ENCODE measurements at places on chromosomes 11 and 22.

DNA sequence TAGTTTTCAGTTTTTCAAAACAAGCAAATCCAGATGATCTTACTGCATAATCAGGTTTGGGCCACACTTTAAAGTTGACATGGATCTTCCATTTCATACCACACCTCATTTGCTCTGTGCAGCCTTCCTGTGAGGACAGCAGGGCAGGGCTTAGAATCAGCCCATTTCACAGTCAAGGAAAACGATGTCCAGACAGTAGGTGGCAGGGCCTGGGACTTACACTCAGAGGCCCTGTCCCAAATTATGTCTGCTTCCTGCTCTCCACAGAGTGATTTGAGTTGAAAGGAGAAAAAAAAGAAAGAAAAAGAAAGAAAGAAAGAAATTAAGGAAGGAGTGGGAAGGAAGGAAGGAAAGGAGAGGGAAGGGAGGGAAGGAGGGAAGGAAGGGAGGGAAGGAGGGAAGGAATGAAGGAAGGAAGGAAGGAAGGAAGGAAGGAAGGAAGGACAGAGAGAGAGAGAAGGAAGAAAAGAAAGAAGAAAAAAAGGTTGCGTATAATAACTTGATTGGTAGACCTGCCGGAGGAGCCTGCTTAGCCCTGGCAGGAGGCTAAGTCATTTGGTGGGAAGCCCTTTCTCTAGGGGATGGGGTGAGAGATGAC, 23.6 kb downstream of the TSKU start:
- DNase-seq: no peak

DNA sequence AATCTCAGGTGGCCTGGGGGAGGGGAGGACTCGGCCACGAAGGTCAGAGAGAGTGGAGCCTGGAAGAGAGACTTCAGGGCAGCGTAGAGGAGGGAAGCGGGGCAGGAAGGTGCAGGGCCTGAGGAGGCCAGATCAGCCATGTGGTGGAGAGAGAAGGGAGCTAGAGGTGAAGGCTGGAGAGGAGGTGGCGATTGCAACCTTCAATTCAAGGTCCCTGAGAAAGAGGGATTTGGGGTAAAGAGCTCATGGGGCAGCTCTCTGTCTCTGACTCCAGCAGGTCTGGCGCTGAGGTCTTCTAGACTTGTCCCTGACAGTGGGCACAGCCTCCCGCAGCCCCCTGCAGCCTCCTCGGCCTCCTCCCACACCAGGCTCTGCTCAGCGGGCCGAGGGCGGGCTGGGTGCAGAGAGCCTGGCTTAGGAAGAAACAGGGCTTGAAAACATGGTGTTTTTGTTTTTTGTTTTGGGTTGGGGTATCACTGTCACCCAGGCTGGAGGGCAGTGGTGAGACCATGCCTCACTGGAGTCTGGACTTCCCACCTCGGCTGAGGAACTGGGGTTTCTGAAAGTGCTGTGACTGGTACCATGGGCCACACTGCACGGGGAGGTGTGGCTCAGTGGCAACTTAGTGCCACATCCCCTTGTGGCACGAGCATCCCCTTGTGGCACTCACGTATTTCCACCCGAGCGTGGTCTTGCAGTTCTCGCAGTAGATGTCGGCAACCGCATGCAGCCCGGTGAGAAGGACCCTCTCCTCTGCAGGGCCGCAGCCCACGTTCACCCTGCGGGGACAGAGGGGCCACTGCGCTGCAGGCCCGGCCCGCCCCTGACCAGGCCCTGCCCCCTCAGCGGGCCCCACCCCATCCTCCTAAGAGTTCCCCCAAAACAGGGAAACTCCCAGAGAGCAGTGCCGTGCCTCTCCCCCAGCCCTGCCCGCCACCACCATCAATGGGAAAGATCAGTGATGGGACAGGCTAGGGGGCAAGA, 32.6 kb downstream of the YPEL1 start:
- DNase-seq: no peak

DNA sequence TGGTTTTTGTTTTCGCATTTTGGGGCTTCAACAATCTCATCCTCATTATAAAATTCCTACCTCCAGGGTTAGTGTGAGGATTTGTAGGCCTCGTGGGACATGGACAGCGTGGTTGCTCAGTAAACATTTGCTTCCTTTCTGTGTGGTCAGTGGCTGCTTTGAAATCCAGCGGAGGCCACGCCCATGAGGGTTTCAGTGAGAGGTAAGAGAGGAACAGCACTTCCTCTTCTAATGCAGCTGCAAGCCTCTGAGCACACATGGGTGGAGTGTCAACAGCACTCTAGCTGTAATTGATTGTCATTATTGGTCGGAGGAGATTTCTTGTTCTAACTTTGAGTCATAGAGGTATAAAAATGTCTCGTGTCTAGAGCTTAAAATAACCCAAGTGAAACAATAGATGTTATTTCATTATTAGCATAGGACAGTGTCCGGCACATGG, 6.0 kb upstream of the ARHGAP42 start:
- peak; percentile 58 for DNase-seq

DNA sequence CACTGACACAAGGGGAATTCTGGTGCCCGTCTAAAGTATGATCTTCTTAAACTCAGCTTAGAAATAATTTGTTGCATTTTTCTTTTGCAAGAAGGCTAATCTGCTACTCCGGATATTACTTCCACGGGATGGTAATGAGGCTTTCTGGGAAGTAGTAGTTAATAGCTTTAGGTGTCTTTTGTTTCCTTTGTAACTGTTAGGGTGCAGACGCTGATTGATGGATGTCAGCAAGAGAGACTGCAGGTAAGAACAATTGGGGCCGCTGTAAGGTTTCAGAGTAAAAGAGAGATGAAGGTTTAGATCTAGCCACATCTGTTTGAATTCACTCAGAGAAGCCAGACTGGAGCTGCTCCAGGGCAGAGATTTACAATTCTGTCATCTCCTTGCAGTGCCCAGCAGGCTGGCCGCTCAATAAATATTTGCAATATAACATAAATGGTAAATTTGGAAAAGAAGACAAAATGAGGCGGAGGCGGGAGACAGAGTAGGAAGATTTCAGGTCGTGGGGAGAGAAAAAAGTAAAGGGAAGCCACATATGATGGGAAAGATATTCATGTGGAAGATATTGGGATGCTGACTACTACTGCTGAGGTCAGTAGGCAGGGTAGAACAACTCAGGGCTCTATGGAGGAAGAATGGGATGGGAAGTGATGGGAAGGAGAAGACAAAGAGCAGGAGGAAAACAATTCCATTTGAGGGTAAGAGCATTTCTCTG, 320.5 kb downstream of the AASDHPPT start:
- no peak for DNase-seq

GRCh38 chr11:70031631-70032469, 46.3 kb upstream of the ANO1 start:
- no peak for DNase-seq

DNA sequence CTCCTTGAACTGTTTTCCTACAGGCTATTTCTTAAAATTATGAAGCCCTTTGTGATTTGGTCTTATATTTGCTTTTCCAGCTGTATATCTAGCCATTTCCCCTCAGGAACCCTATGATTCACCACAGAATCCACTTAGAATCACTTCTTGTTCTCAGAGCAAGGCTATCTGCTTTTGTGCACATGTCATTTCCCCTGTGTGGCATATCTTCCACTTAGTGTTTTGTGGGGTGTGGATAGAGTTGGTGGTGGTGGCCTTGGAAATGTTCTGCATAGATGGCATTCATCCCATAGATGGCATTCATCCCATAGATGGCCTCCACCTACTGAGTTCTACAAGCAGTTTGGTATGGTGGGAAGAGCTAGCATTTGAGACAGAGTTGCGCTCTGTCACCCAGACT, 44.7 kb downstream of the SWAP70 start:
- no peak for DNase-seq

GRCh38 chr11:130180491-130180890, 20.9 kb downstream of the ST14 start:
- no peak for DNase-seq

GRCh38 chr11:16612566-16613261, 125.7 kb upstream of the C11orf58 start:
- DNase-seq: no peak

GRCh38 chr11:44950625-44951476, at the start of gene TP53I11:
TP53I11 (minus strand) TSS chr11:44950883; CDS start chr11:44938335, 12,548 bp downstream.
- peak; percentile 74 for DNase-seq

GRCh38 chr22:28883917-28884746, 760 bp downstream of the ZNRF3 start:
- peak; percentile 40 for DNase-seq

DNA sequence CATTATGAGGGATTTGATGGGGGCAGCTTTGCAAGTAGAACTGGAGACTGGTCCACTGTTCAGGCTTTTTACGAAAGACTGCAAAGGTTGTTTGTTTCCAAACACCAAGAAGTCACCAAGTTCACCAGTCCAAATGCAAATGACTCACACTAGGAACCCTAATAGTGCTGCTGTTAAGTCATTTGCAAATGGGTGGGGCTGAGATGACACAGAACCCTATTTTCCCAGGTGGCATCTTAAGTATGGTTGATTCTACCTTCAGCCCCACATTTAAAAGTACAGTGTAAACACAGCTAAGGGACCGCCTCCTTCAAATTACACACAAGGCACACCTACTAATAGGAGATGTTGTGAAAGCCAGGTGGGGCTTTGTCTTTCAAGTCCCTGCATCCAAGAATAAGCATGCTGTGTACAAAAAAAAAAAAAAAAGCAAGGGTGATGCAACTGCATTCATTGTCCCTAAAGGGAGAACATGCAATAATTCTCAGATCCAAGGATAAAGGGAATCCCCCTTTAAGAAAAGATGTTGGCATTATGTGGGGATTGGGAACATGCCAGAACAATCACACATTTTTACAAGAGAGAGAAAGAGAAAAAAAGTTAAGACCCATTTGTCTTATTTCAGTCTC, 27.3 kb downstream of the BDNF start:
- DNase-seq: no peak

DNA sequence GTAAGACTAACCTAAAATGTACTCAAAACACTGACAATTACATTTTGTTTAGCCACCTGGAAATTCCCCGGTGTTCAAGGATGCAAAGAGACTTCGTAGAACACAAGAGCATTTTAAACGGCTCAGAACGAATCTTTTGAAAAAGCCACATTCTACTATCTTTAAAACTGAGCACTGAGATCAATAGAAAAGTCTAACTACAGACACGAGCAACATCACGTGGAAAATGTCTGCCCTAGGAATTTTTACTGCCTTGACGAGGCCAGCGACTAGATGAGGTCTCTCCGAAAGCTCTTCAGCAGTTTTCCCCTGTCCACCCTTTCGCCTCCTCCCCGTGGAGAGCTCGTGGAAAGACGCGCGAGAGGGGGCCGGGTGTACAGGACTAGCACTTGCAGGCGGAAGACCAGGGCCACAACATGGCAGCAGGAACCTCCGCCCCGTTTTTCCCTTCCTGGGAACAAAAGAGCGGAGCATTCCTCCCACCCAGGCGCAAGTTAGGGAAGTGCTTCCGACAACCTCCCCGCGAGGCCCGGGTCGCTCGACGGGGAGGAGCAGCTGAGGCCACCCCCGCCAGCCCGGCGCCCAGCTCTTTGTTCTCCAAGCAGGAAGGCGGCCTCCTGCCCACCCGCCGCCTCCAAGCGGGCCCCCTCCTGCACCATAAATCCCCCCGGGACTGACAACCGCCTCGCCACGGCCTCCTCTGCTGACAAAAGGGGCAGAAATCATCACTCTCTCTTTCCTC, 1.1 kb downstream of the EIF4G2 start:
- DNase-seq: peak; percentile 54

- DNase-seq: no peak
Measured at GRCh38 chr22:50112151-50113118, 22.6 kb downstream of the MOV10L1 start.

DNA sequence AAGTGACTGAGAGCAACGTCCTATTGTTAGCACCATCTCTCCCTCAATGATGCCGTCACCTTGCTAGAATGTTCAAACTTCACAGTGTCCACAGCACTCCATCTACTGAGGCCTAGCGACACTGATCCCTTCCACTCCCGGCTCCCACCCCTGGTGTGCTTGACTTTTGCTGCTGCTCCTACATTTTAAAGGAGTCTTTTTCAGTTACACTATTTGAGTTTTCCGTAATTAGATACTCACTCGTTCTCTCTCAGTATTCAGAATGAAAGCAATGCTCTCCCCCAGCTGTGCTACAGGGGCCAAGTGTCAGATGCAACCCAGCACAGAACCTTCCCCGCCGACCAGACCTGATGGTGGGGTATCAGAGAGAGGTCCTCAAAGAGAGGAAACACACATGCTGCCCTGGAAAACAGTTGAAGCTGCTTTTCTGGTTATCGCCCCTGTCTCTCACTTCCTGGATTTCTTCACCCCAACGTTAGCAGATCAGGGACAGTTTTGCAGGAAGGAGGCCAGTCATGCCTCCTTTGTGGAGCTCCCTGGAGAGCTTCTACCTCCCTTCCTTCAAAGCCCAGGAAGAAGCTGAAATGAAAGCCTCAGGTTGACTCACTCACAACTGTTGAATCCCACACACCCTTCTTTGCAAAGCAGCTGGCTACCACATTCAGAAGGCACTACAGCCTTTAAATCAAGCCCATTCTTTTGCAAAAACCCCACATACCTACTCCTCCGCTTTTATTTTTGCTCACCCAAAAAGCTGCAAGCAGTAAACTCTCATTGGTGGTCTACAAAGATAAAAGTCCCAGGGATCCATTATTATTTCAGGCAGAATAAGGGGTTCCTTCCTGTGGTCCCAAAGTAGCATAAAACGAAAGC, 23.5 kb downstream of the LARGE1 start:
- no peak for DNase-seq

DNA sequence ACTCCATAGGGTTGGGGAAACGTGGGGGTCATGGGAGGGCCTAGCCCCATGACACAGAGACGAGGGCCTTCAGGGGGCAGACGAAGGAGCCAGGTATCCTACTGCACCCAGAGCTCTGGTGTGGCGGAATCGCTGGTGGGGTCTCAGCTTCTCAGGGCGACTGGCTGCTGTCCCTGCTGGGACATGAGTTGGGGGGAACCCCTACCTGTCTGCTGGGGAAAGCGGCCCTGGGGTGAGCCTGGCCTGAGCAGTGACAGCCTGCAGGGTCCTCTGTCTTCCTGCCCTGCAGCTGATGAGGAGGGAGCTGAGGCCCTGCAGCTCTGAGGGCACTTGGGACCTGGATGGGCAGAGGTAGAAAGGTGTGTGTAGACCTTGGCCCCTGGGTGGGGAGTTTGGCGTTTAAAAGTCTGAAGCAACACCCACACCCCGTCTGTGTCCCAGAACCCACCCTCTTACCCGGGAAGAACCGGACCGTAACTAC, 33.6 kb upstream of the GRAMD4 start:
- DNase-seq: no peak

DNA sequence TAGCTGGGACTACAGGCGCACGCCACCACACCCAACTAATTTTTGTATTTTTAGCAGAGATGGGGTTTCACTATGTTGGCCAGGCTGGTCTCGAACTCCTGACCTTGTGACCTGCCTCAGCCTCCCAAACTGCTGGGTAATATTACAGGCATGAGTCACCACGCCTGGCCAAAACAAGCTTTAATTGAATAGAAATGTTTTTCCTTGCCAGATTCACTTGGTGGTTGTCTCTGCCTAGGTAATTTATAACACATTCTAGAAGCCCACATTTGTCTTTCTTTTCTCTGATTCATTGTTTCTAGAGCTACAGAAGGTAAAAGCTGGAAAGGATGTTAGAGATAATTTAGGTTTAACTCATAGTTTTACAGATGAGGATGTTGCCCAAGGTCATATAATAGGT, 41.3 kb downstream of the CECR2 start:
- DNase-seq: no peak

GRCh38 chr11:74755395-74755995, 6.8 kb downstream of the RNF169 start:
- DNase-seq: no peak

GRCh38 chr11:14079011-14079410, 116.5 kb downstream of the SPON1 start:
- DNase-seq: no peak

All from activated B cell treated with CpG ODN at 0.5 μM for 24 hours (primary cell).